ENCODE measurements at places on chromosomes 16 and 17. TPM values are rescaled to one million over a fixed set of nuclear protein-coding genes. Genes with fewer than 3 reads are reported as not detected.

DNA sequence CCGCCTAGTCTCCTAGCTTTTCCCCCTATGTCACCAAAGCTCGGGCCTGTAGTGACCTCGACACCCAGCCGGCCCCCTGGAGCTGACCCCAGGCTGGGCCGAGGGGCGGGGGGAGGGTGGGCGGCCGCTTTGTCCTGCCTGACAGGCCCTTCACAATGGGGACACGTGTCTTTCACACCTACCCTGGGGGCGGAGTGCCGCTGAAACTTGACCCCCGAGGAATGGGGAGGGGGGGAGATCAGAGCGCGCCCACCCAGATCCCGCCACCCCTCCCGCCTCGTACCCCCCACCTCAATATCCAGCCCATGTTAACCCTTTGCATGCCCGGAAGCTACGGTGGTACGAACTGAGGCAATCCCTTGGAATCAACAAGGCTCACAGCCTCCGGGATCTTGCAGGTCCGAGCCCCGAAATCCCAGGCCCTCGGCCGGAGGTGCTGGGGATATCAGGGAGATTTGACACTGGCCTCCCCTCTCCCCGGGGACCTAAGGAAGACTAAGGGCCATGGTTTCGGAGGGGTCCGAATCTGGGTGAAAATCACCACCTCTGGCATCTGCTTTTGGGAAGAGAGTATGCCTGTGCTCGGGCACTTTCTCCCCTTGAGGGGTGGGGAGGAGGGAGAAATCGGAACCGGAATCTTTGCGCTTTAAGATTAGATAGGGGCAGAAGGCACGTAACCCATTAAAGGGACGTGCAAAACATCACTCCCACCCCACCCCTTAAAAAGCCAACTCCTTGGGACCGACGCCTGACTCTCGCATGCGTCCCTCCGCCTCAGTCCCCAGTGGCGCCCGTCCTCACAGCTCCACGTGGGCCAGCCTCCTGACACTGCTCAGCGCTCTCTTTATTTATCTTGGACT is 2.6 kb downstream of the NOG start:
- H3K36me3 ChIP-seq = no peaks in the 10 kb centered on the region
- H3K4me3 ChIP-seq = peak overlapping the region; percentile 76
- H3K27ac ChIP-seq = peak overlapping the region; percentile 77
- no peaks in the 10 kb centered on the region for H3K27me3 ChIP-seq

- no peaks in the 10 kb centered on the region for H3K4me1 ChIP-seq
- H3K27me3 ChIP-seq = no peaks in the 10 kb centered on the region
- DNase-seq = no peak
- no peaks in the 10 kb centered on the region for H3K36me3 ChIP-seq
These were observed 14.1 kb downstream of the ALDH3A1 start for GRCh38 chr17:19733953-19734526.

DNA sequence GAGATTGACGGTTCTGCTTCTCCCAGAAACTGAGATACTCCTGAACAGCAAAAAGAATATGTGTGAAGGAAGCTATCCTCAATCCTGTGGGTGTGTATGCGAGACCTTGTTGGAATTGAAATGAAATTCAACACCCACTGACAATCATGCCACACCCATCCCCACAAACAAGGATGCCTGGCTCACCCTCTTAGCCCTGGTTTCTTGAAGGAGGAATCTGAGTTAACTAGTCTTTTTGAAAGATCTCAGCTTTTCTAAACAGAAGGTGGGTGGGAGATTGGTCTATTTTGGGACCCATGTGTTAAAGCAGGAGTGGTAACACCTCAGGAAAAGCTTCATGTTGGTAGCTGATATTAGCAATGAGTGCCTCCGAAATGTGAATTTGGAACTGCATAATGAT is 1244.5 kb downstream of the CDH11 start:
- no peaks in the 10 kb centered on the region for H3K4me1 ChIP-seq
- no peaks in the 10 kb centered on the region for H3K36me3 ChIP-seq
- H3K27ac ChIP-seq = no peak overlapping the region
- DNase-seq = no peak

GRCh38 chr16:68732042-68732680 is 4.9 kb upstream of the CDH1 start:
- no peak for DNase-seq
- H3K4me1 ChIP-seq = peaks cover 3% of the 10 kb centered on the region
- H3K4me3 ChIP-seq = no peak overlapping the region
- H3K27ac ChIP-seq = no peak overlapping the region
- peaks cover 32% of the 10 kb centered on the region for H3K27me3 ChIP-seq

- H3K36me3 ChIP-seq = no peaks in the 10 kb centered on the region
- no peaks in the 10 kb centered on the region for H3K27me3 ChIP-seq
These were observed 53.1 kb downstream of the MRC2 start for GRCh38 chr17:62680541-62681052.

GRCh38 chr17:2821868-2822267 is 25.6 kb downstream of the RAP1GAP2 start:
- H3K4me1 ChIP-seq = peaks cover 1% of the 10 kb centered on the region
- H3K27ac ChIP-seq = no peak overlapping the region
- H3K27me3 ChIP-seq = peaks cover 2% of the 10 kb centered on the region
- no peak overlapping the region for H3K4me3 ChIP-seq
- H3K36me3 ChIP-seq = no peaks in the 10 kb centered on the region

GRCh38 chr17:53092072-53092471 is 730.7 kb upstream of the KIF2B start:
- H3K27ac ChIP-seq = no peak overlapping the region
- no peak for DNase-seq
- no peaks in the 10 kb centered on the region for H3K36me3 ChIP-seq
- H3K4me1 ChIP-seq = no peaks in the 10 kb centered on the region
- H3K4me3 ChIP-seq = no peak overlapping the region

GRCh38 chr17:8417806-8418205 is 17.9 kb upstream of the NDEL1 start:
- no peak overlapping the region for H3K27ac ChIP-seq
- H3K4me1 ChIP-seq = peaks cover 6% of the 10 kb centered on the region
- no peak overlapping the region for H3K4me3 ChIP-seq
- peaks cover 13% of the 10 kb centered on the region for H3K27me3 ChIP-seq
- no peaks in the 10 kb centered on the region for H3K36me3 ChIP-seq

GRCh38 chr17:43779145-43780125 is 658 bp upstream of the DUSP3 start:
- H3K27me3 ChIP-seq = peaks cover 13% of the 10 kb centered on the region
- H3K4me1 ChIP-seq = peaks cover 9% of the 10 kb centered on the region
- peak overlapping the region; percentile 70 for H3K4me3 ChIP-seq
- H3K27ac ChIP-seq = no peak overlapping the region

DNA sequence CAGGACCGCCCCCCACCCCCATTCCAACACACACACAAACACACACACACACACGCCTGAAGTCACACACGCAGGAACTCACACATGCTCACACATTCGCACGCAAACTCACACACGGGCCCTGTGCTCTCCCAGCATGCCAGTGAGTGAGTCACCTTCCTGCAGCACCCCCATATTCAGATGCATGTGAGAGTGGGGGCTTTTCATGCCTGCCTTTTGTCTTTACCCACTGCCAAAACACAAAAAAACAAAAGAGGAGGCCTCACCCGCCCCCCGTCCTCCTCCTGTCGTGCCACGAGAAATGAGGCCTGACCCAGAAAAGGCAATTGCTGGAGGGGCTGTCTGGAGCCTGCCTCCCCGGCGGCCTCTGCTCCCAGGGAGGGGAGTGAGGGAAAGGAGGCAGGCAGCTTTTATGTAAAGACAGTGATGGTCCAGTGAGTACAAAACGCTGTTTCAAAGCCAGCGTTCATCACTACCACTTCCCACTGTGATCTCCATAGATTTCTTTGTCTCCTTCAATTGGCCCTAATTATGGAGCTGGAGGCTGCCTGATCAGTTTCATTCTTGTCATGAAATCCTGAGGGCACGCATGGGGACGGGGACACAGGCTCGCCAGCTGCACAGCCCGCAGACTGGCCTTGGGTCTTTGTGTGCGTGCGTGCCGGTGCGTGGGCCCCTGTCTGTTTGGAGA is 29.5 kb upstream of the GSE1 start:
- peaks cover 13% of the 10 kb centered on the region for H3K4me1 ChIP-seq
- no peaks in the 10 kb centered on the region for H3K36me3 ChIP-seq
- peak; percentile 33 for DNase-seq
- no peaks in the 10 kb centered on the region for H3K27me3 ChIP-seq
- H3K4me3 ChIP-seq = no peak overlapping the region

GRCh38 chr16:6853565-6853964 is 479.1 kb upstream of the RBFOX1 start:
- no peak overlapping the region for H3K4me3 ChIP-seq
- no peaks in the 10 kb centered on the region for H3K4me1 ChIP-seq
- H3K27me3 ChIP-seq = no peaks in the 10 kb centered on the region
- DNase-seq = no peak
- H3K36me3 ChIP-seq = no peaks in the 10 kb centered on the region

- H3K27ac ChIP-seq = no peak overlapping the region
- peaks cover 18% of the 10 kb centered on the region for H3K27me3 ChIP-seq
- H3K36me3 ChIP-seq = no peaks in the 10 kb centered on the region
- DNase-seq = no peak
These were observed 4.5 kb upstream of the MEIOB start for GRCh38 chr16:1876468-1876867.

GRCh38 chr17:49200423-49201083 is 9.8 kb downstream of the GNGT2 start:
- H3K4me3 ChIP-seq = no peak overlapping the region
- peaks cover 3% of the 10 kb centered on the region for H3K36me3 ChIP-seq
- H3K27ac ChIP-seq = no peak overlapping the region
- no peaks in the 10 kb centered on the region for H3K27me3 ChIP-seq
- peaks cover 5% of the 10 kb centered on the region for H3K4me1 ChIP-seq

DNA sequence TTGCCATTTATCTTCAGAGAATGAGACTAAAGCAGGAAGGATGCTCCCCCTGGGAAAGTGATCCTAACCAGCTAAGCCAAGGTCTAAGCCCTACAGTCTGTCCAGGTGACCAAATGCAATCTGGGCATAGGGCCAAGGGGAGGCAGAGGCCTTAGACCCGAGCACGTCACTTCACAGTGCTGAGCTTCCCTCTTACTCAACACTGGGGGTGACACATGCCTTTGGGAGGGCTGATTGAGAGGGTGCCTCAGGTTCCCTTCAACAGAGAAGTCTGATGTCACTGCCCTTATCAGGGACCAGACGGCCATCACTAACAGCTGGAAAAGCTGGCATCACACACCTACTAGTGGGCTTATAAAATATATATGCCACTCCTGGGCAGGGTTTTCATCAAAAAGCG is 4.0 kb downstream of the CIAO2B start:
- peaks cover 36% of the 10 kb centered on the region for H3K4me1 ChIP-seq
- no peak overlapping the region for H3K27ac ChIP-seq
- peaks cover 8% of the 10 kb centered on the region for H3K27me3 ChIP-seq
- H3K36me3 ChIP-seq = peaks cover 11% of the 10 kb centered on the region
- no peak for DNase-seq

GRCh38 chr16:81451753-81452680 is 7.4 kb downstream of the CMIP start:
- peak; percentile 80 for DNase-seq
- no peaks in the 10 kb centered on the region for H3K27me3 ChIP-seq
- peak overlapping the region; percentile 85 for H3K27ac ChIP-seq
- H3K4me3 ChIP-seq = peak overlapping the region; percentile 67
- H3K36me3 ChIP-seq = peaks cover 10% of the 10 kb centered on the region

The TMEM114 gene
- total RNA-seq = not detected

The PRDM7 gene
- total RNA-seq = not detected

The KRT38 gene
- total RNA-seq = not detected

The KRT9 gene
- not detected for total RNA-seq

The ADAD2 gene
- 0.30 TPM for total RNA-seq

The ZNF821 gene
- total RNA-seq = 5.9 TPM

The CRHR1 gene
- not detected for total RNA-seq
